ENCODE measurements at places on chromosomes 16 and 17.
A peak's percentile ranks its signal among the peaks of the same experiment; 100 is the strongest.

DNA sequence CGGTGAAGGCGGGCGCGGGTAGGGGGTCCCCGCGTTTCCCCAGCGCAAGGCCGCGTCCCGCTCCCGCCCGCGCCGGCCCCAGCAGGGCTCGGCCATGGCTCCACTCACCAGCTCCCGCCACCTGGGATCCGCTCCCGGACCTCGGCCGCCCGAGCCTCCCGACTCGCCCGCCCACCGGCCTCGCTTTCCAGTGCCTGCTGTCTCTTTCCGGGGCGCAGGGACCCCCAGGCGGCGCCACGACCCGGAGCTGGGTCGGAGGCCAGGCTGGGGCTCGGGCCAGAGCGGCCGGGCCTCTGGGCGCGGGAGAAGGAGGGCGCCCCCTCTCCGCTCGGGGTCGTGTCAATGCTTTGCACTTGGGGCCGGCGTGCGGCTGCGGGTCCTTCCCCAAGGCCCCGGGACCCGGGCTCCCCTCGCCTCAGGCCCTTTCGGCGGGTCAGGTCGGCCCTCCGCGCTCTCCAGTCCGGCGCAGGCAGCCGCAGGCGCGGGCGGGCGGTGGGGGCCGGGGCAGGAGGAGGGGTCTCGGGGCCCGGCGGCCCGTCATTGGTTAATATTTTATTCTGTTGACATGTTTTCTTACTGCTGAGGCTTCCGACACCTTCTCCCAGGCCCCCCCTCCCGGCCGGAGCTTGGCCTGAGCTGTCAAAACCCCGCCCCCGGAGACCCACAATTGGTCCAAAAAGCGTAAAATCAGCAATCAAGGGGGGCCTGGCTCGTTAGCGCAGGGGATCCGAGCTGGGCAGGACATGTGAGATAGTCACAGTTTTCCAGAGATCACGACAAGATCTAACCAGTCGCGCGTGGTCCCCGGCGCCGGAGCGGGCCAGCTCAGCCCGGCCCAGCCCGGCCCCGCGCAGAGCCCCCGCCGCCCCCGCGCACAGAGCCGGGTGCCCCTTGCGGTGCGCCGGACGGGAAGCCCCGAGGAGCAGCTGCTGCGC is at the start of gene TBX2:
TSS of gene TBX2 (plus strand) at position 713 of the 935 bp plus-strand sequence. CDS start 334 bp downstream, outside the sequence.
- DNase-seq = no peak

GRCh38 chr17:53919356-53919755 is 96.6 kb downstream of the KIF2B start:
- DNase-seq = no peak

DNA sequence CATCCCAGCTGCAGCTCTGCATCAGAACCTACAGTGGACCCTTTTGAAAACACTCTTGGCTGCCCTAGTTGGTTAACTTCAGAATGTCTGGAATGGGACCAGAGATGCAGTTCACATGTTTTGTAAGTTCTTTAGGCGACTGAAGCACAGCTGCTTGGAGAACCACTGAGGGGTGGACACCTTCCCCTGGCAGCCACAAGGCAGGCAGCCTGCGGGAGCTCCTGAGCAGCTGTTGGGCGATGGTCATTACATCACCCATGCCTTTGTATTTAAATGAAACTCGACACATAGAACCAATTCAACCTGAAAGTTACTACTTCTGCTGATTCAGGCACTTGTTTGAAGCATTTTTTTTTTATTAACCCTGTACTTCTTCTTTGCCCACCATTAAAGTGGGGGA is 151.5 kb downstream of the LGALS9B start:
- DNase-seq = no peak

- no peak for DNase-seq
These were observed 8.2 kb downstream of the CREBBP start for GRCh38 chr16:3872216-3872895.

DNA sequence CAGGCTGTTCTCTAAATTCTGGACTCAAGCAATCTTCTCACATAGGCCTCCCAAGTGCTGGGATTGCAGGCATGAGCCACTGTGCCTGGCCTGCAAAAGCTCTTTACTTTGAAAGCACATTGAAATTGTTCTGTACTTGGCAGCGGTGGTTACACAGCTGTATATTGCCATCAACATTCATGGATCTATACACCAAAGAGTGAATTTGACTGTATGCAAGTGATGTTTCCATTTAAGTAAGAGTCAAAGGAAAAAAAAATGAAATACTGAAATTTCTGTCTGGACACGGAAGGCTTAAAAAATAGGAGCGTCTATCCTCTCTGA is 450.6 kb upstream of the PSMD7 start:
- DNase-seq = no peak

GRCh38 chr16:2386990-2387389 is 42.3 kb upstream of the CCNF start:
- DNase-seq = no peak

DNA sequence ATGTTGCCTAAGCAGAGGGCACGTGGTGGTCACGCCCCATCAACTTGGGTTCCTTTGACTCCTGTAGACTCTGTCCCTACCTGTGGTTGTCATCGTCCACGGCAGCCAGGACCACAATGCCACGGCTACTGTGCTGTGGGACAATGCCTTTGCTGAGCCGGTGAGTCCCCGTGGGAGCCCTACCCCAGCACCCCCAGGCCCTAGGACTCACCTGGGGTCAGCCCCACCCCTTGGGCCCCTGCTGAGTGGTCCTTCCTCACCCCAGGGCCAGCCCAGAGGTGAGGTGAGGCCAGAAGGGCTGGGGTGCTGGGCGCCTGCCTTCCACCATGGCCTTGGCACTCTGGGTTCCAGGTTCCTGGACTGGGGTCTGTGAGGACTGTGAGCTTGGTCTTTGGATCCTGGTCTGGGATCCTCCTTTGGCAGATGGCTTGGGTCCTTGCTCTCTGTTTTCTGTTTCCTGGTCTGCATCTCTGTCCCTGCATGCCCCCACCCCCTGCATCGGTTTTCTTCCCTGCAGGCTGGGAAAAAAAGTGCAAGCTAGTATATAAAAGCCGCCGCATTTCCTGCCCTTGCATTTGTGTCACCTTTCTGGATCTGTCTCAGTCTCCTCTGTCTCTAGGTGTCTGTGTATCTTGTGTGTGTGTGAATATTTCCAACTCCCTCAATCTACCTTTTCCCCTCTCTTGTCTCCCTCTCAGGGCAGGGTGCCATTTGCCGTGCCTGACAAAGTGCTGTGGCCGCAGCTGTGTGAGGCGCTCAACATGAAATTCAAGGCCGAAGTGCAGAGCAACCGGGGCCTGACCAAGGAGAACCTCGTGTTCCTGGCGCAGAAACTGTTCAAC is 17.5 kb downstream of the STAT5A start:
- DNase-seq = no peak

DNA sequence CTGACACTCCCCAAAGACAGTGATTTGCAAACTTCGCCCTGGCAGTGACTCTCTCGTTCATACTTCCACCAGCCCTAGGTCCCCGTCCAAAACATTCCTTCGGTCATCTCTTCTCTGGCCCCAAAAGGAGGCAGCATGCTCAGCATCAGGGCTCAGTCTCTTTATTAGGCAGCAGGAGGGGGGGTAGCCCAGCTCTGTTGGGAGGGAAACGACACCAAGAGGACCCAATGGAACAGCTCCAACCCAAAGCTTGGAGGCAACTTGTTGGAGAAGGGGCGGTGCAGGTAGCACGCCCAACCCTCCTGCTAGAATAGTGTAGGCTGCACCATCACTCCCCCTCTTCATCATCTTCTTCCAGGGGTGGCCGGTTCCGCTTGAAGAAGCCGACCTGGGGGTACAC is 8.4 kb upstream of the FAM171A2 start:
- DNase-seq = no peak

DNA sequence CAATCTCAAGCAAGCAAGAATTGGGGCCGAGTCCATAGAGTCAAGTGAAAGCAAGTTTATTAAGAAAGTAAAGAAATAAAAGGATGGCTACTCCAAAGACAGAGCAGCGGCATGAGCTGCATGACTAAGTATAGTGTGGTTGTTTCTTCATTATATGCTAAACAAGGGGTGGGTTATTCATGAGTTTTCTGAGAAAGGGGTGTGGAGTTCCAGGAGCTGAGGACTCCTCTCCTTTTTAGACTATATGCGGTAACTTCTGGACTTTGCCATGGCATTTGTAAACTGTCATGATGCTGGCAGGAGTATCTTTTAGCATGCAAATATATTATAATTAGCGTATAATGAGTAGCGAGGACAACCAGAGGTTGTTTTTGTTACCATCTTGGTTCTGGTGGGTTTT is 819.9 kb downstream of the KCNJ2 start:
- DNase-seq = no peak

- DNase-seq = no peak
These were observed 181.4 kb downstream of the ENGASE start for GRCh38 chr17:79255926-79256585.

DNA sequence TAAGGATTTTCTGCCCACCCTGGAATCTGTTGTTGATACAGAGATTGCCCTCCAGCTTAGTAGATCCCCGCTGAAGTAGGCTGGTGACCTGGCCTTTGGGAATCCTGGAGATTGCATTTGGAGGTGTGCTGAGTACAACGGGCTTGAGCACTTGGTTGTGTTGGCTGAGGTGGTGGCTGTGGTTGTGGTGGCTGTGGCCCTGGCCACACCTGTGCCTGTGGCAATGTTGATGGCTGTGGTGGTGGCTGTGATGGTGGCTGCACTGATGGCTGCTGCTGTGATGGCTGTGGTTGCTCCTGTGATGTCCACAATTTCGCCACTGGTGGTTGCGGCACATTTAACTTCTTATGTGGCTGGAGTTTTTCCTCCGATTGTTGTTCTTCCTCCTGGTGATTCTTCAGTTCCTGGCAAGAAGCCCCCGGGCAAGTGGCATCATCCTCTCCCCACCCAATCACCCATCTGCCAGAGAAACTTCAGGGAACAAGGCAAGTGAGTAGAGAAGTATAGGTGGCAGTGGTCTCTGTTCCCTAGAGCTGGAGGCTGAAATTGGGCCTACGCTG is 4.2 kb downstream of the CCDC200 start:
- no peak for DNase-seq

DNA sequence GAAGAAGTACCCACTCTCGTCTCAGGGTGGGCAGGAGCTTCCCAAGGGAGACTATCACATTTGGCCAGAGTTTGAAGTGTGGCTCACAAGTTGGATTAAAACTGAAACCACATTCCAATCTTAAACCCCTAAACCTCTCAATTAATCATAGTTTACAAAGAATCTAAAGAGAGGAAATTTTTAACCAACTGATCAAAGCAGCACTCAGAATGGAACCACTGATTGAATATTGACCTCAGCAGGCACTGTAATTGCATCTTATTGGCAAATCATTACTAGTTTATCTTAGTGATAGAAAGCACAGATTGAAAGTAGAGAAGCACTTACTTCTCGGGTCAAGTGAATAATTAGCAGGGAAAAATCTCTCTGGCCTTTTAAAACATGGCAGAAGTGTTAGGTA is 491.6 kb downstream of the TOX3 start:
- no peak for DNase-seq

GRCh38 chr16:1291576-1291974 is 17.9 kb upstream of the UBE2I start:
- peak; percentile 69 for DNase-seq

GRCh38 chr16:84677017-84677803 is 22.6 kb upstream of the USP10 start:
- no peak for DNase-seq

DNA sequence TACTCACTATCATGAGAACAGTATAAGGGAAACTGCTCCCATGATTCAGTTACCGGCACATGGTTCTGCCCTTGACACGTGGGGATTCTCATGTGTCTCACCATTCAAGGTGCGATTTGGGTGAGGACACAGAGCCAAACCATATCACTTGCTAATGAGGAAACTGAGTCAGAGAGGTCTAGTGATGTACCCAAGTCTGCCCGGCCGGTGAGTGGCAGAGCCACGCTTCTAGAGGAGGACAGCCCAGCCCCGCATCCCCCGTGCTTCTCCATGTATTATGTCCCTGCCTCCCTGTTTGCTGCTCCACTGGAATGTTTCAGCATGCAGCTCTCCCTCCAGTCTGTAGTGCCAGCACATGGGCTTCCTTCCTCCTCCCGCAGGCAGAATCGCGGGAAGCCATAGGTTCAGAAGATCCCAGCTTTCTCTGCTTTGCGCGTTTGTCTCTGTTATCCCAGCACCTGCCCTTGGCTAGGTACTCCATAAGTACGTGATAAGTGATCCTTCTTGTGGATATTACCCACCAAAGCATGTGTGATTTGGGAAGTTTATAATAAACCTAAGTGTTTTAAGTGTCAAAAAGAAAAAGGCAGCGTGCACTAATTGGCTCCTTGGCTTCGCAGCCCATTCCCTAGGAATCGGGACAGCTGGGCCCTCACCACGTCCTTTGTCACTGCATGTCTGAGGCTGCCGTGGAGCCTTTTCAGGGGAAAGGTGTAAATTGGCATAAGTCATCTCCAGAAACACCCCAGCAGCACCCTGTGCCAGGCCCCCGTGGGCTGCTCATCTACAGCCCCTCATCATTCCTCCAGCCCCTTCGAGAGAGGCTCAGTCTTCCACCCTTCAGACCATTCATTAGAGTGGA is 103.8 kb downstream of the CLEC16A start:
- no peak for DNase-seq

DNA sequence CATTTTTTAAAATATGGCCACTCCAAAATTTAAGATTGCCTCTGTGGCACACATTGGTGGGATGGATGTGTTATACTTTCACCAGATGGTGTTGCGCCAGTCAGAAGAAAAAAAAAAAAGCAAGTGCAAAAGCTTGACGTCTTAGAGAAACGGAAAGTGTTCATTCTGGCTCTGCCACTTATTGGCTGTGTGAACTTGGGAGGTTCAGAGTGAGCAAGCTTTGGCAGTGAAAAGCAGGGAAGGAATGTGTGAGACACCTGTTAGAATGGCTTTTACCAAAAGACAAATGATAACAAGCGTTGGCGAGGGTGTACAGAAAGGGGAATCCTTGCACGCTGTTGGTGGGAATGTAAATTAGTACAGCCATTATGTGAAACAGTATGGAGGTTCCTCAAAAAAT is 298.0 kb downstream of the TMEM114 start:
- DNase-seq = no peak

Measured in COR-L47 (cell line).